T-cell (primary cell): ENCODE measurements at places on chromosomes 1 and 21.

GRCh38 chr1:184219883-184220282 is 166.9 kb upstream of the C1orf21 start:
- DNase-seq: no peak

- DNase-seq: no peak
Observed at GRCh38 chr1:161298116-161298515, 11.7 kb downstream of the MPZ start.

- no peak for DNase-seq
Observed at GRCh38 chr1:158809862-158810261, 21.3 kb upstream of the MNDA start.

- no peak for DNase-seq
Observed at GRCh38 chr1:38735651-38736161, 123.9 kb downstream of the RRAGC start.

DNA sequence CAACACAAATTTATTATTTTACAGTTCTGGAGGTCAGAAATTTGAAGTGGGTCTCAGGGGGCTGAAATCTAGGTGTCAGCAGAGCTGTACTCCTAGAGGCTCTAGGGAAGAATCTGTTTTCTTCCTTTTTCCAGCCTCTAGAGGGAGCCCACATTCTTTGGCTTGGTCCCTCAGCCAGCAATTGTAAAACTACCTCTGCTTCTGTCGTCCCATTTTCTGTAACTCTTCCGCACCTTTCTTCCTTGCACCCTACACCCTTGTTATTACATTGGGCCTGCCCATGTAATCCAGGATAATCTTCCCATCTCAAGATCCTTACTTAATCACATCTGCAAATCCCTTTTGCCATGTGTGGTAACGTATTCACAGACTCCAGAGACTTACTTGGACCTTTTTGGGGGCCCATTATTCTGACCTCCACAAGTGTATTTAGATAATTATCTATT is 24.8 kb upstream of the THEM4 start:
- DNase-seq: no peak

DNA sequence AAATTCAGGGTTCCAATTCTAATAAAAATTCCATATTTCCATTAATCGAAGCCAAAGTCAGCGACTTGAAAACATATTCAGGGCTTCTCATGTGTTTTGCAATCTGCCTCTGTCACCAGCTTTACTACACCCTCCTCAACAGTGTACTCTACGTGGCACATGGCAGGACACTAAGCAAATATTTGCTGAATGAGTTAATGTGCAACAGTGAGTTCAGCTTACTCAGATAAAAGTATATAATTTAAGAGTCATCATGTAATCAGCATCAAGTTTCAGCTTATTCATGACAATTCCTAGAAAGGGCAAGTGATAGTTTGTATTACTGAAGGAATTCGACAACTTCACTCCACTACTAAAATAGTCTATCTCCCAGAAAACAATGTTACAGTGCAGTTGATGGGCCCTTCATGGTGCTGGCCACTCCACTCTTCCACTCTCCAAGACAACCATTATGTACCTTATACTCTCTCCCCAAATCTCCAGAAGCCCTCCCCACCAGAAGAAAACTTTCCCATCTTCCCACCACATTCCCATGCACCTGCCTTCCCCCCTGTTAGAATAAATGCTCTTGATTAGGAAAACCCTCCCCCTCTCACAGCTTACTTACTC is 97.3 kb downstream of the TTLL7 start:
- no peak for DNase-seq

GRCh38 chr1:75559136-75559535 is 51.8 kb downstream of the SLC44A5 start:
- DNase-seq: no peak

- no peak for DNase-seq
Observed at GRCh38 chr1:2160451-2161300, 33.9 kb downstream of the FAAP20 start.

- DNase-seq: no peak
Observed at GRCh38 chr1:3000671-3001470, 20.4 kb upstream of the ACTRT2 start.

GRCh38 chr1:207676153-207676552 is 31.2 kb downstream of the CR1L start:
- no peak for DNase-seq

GRCh38 chr1:229843627-229844238 is 217.7 kb downstream of the URB2 start:
- DNase-seq: no peak

GRCh38 chr1:209585672-209586071 is 2.2 kb downstream of the CAMK1G start:
- DNase-seq: peak; percentile 9

GRCh38 chr1:63454269-63454668 is 68.8 kb downstream of the ITGB3BP start:
- DNase-seq: no peak

- no peak for DNase-seq
Observed at GRCh38 chr1:241611736-241612135, 28.4 kb downstream of the CHML start.

DNA sequence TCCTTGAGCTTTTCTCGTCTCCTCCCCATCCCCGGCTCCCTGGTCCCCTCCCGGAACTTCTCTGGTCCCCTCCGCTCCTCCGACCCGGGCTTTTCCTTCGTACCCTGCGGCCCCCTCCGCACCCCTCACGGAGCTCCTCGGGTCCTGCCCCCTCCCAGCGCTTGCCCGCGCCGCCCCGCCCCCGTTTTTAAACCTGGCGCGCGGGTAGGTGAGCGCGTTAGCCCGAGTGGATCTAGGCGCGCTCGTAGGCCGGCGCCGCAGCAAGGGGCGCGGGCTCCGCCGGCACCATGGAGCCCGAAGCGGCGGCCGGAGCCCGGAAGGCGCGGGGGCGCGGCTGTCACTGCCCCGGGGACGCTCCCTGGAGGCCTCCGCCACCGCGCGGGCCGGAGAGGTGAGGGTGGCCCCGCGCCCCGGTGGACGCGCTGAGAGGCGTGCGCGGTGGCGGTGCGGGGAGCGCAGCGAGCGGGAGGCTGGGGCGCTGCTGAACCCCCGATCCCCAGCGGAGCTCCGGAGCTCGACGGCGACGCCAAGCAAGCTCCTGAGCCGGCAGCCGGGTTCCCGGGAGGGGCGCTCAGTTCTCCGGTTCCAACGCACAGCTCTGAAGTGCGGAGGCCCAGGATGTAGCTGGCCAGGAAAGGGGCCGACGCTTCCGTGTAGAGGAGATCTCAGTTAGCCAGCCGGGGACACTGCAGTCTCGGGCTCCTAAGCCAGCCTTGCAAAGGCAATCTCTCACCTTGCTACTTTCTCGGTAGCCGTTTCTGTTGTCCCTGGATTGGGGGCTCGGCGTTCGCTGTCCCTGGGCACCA is at the start of gene RIPPLY3:
RIPPLY3 (plus strand) TSS at position 217 of the 806 bp plus-strand sequence; CDS start at position 288, 71 bp downstream.
- no peak for DNase-seq

GRCh38 chr1:61076728-61077675 is 5.4 kb upstream of the NFIA start:
- peak; percentile 74 for DNase-seq

GRCh38 chr1:31764312-31765040 is at the start of gene ADGRB2:
Gene ADGRB2 (minus strand): TSS chr1:31764340. CDS start chr1:31757221, 7,119 bp downstream.
- peak; percentile 35 for DNase-seq

DNA sequence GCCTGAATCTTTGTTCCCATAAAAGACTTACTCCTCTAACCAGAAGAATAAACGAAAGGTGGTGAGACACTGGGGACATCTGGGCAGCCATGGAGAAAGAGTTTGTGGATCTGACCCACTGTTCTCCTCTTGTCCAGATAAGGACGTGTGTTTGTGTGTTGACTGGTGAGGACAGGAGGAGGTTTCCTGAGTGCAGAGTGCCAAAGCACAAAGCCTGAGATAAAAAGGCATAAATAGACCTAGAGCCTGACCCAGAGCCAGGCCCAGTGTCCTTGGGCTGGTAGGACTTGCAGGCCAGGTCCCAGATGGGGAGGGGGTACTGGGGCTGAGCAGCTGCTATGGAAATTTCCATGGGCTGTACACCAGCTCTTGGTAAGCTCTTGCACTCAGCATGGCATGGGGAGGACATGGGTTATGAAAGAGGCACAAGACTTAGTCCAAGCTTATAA is 19.6 kb upstream of the COQ8A start:
- no peak for DNase-seq
